ENCODE measurements at places on chromosomes 16 and 17. TPM values are rescaled to one million over a fixed set of nuclear protein-coding genes. Genes with fewer than 3 reads are reported as not detected.

Gene SLFN12L
- not detected for total RNA-seq

Gene FN3K
- 10.9 TPM for total RNA-seq

Gene NAA60
- 40.2 TPM for total RNA-seq

Gene PNMT
- 0.53 TPM for total RNA-seq

Gene MKS1
- total RNA-seq, result 12.4 TPM

Gene PRAC2
- total RNA-seq, result not detected

Gene SYT17
- total RNA-seq, result 12.4 TPM

Gene HSF4
- total RNA-seq, result 17.0 TPM

Gene LGALS9
- total RNA-seq, result 1.2 TPM

Gene KRT24
- not detected for total RNA-seq

Gene ZBTB4
- total RNA-seq, result 20.6 TPM

Gene GRAP
- total RNA-seq, result 0.47 TPM

Gene ATP6V0C
- 329 TPM for total RNA-seq

Gene ATAD5
- total RNA-seq, result 6.0 TPM

Gene SLFN14
- not detected for total RNA-seq

Gene NOS2
- total RNA-seq, result 0.33 TPM

Gene ZSCAN10
- not detected for total RNA-seq

Gene TSPAN10
- 4.0 TPM for total RNA-seq

Gene ZFHX3
- 19.6 TPM for total RNA-seq

Gene CACNB1
- 4.1 TPM for total RNA-seq

Gene ARL5C
- total RNA-seq, result not detected

Gene GLIS2
- 24.1 TPM for total RNA-seq

Gene NPIPA5
- total RNA-seq, result 4.8 TPM

Gene JPT2
- 197 TPM for total RNA-seq

Gene PRSS8
- total RNA-seq, result 1.4 TPM

Gene NEUROD2
- not detected for total RNA-seq

Gene AHSP
- not detected for total RNA-seq

Gene ZNF23
- total RNA-seq, result 6.0 TPM

Gene PRM3
- not detected for total RNA-seq

Gene ADCY9
- total RNA-seq, result 7.3 TPM

Gene ZG16B
- total RNA-seq, result 0.66 TPM

Gene RHBDF2
- total RNA-seq, result 74.5 TPM

Gene GCGR
- 0.08 TPM for total RNA-seq

Gene G6PC1
- total RNA-seq, result not detected

Gene FOXL1
- 1.5 TPM for total RNA-seq

Gene CENPV
- total RNA-seq, result 142 TPM

Gene PPP1R1B
- 0.21 TPM for total RNA-seq

Gene TAF15
- 231 TPM for total RNA-seq

Gene IL21R
- 0.02 TPM for total RNA-seq

Gene TRPV2
- total RNA-seq, result 0.70 TPM

Gene CHRNE
- total RNA-seq, result not detected

Gene KIFC3
- total RNA-seq, result 96.7 TPM

Gene CLEC10A
- total RNA-seq, result not detected

Gene TEX19
- total RNA-seq, result 0.41 TPM

Gene CACNG1
- total RNA-seq, result 0.07 TPM

Gene HOXB9
- total RNA-seq, result 7.5 TPM

Gene FNDC8
- not detected for total RNA-seq

Gene CD68
- 33.6 TPM for total RNA-seq

Gene CRYM
- total RNA-seq, result 2.1 TPM

Gene HOXB8
- total RNA-seq, result 5.9 TPM

Gene SLC5A2
- 0.18 TPM for total RNA-seq

Gene TBX2
- total RNA-seq, result 4.6 TPM

Gene TBC1D3C
- total RNA-seq, result not detected
